KBM-7 (cell line): ENCODE measurements at places on chromosomes 1 and 21.

DNA sequence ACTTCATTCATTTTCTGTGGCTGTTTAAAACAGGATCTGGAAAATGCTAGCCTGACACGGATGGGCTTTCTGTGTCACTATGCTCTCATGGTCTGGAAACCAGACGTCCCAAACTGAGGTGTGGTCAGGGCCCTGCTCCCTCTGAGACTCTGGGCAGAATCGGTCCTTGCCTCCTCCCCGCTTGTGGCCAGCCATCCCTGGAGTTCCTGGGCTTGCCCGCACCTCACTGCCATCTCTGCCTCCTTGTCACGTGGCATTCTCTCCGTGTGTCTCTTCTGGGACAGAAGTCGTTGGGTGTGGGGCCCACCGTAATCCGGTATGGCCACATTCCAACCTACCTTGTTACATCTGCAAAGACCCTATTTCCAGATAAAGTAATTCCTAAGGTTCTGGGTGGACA is 10.1 kb upstream of the ACTRT2 start:
- DNase-seq, result no peak

DNA sequence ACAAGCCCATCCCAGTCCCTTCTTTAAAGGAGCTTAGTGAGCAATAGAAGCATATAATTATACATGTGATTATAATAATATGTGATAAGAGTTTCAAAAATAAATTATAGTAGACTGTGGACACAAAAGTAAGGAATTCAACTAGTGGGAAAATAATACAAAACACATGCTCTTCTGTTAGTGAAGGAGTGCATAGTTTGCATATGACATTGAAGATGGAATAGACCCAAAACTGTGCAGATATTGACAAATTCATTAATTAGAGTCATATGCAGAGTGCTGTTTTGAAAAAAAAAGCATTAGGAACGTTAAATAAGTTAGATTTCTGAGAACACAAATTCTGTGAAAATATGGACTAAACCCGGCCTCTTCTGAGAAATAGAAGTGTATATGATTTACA is 278.8 kb downstream of the ASTN1 start:
- DNase-seq, result no peak

DNA sequence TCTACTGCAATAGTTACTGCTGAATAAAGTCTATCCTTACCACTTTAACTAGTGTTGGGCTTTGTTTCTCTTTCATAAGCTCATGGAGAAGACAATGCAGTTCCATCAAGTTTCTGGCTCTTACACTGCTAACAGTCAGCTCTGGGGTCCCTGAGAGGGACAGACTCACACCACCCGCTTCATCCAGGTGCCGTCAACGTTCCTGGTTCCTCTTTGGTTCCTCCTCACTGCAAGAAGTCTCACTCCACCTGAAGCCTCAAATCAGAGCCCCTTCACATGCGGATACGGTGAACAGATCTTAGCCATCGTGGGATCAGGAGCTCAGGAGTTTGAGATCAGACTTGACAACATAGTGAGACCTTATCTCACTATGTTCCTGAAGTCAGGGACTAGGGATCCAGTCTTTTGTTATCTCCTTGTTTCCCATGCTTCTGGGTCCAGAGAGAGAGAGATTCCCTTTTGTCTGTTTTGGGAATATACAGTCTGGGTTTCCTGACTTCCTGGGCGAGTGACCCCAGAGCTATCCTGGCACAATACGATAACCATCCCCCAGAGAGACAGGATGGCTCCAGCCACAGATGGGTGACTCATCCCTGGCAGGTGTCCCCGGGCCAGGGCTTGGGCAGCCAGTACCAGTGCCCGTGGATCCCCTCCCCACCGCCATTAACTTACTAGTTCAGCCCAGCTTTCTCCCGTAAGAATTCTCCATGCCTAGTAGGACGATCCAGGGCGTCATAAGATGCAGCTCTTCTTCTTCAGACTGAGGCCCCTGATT is 14.3 kb upstream of the PCP4 start:
- DNase-seq, result no peak

- DNase-seq, result no peak
These were observed 24.2 kb downstream of the PADI3 start for GRCh38 chr1:17273096-17273495.

DNA sequence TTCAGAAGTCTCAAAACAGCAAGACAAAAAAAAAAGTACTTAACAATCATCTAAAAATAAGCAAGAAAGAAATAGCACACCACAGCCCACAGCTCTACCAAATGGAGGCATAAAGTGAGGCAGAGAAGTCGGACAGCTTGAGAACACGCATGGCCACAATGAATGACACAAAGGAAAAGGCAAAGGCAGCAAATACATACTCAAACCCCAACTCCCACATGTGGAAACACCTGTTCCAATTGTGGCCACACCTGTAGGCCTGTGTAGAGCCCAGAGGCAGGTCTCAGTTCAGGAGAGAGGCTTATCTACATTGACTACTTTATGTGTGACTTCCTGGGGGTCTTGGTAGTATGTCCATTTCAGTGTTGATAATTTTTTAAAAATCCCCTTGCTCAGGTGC is 543.5 kb downstream of the LMO4 start:
- no peak for DNase-seq

DNA sequence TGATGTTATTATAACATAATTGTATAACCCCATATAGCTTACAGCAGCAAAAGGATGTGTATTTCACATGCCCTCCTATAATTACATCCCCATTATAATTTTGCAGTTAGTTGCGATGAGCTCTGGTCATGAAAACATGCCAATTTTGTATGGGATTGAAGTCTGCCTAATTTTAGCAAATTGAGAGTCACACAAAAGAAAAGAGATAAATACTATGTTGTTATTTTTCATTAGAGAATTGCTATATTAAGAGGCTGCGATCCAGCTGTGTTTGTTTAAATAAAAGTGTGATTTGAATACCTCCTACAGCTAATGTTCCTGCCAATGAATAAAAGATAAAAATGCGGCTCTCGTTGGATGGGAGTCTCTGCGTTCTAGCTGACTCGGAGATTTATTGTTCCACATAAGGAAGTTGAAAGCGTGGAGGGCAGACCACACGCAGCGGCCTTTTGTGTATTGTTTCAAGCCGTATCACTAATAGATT is 461.0 kb upstream of the NFIA start:
- DNase-seq, result no peak

DNA sequence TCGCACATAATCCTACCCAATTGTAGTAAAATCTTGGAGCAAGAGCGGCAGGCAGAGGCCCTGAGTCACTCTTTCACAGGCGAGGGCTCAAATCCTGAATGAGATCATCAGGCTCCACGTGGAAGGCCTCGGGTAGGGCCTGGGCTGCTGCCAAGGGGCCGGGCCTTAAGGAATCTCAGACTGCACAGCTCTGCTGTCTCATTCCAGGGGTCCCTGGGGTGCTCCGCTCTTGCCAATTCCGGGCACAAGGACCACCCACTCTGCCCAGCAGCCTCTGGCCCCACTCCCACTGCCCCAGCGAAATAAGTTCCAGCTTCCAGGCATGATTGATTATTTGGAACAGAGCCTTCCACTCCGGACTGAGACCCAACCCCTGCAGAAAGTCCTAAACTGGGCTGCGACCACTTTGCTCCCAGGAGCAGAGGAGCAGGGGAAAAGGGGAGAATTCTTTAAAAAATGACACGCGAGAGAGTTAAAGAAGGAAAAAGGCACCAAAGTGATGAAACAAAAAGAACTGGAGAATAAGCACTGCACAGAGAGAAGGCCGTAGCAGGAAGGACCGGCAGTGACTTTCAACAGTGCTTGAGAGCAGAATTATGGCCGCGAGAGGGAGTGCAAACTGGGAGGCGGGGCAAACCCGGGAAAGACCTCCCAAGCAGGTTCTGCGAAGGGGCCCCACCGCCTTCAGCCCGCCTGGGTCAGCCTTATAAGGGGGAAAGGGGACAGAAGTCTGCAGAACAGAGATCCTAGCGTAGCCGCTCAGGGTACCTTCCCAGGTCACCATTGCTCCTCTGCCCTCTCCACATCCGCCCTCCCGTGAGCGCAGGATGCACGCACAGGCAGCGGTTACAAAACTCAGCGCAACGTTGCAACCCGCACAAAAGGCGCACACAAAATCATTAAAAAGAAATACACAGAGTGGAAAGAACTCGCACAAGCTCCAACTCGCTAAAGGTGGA is 2.0 kb downstream of the ADAMTS1 start:
- DNase-seq, result peak; percentile 64

GRCh38 chr1:74415935-74416334 is 96.5 kb downstream of the LRRC53 start:
- no peak for DNase-seq

- DNase-seq, result no peak
These were observed 12.5 kb upstream of the TTC22 start for GRCh38 chr1:54813485-54814125.

- DNase-seq, result peak; percentile 38
These were observed 85.7 kb downstream of the BRINP2 start for GRCh38 chr1:177256153-177257075.

DNA sequence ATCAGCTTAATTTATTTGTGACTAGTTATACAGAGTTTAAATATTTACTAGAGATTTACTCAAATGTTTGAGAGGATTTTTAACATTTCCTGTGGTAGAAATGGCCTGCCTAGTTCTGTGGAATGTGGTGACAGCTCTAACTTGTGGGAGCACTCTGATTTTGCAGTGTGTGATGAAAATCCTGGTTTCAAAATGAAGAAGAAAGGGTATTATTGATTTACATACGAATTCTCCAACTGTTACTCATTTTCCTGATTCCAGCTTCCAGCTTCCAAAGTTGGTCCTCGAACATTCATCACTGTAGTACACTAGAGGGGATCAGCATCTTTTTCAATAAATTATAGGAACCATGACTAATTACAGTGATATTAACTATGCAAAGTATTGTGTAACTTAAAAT is 462.7 kb upstream of the PKN2 start:
- DNase-seq, result no peak

GRCh38 chr1:177589166-177589565 is 380.7 kb downstream of the SEC16B start:
- DNase-seq, result no peak
